ENCODE measurements at places on chromosomes 16 and 17.
A peak's percentile ranks its signal among the peaks of the same experiment; 100 is the strongest.

- no peak for DNase-seq
Measured at GRCh38 chr16:83615141-83615952, 192.4 kb upstream of the HSBP1 start.

- DNase-seq, result no peak
Measured at GRCh38 chr17:57925361-57925990, 29.7 kb downstream of the CUEDC1 start.

- DNase-seq, result peak; percentile 60
Measured at GRCh38 chr17:62064791-62065563, at the start of gene MED13. Gene MED13 (minus strand): TSS chr17:62065278. CDS start chr17:62065205, 73 bp downstream.

- DNase-seq, result no peak
Measured at GRCh38 chr17:50346313-50347116, 589 bp downstream of the XYLT2 start.

- DNase-seq, result no peak
Measured at GRCh38 chr17:74740641-74741387, 3.8 kb downstream of the RAB37 start.

DNA sequence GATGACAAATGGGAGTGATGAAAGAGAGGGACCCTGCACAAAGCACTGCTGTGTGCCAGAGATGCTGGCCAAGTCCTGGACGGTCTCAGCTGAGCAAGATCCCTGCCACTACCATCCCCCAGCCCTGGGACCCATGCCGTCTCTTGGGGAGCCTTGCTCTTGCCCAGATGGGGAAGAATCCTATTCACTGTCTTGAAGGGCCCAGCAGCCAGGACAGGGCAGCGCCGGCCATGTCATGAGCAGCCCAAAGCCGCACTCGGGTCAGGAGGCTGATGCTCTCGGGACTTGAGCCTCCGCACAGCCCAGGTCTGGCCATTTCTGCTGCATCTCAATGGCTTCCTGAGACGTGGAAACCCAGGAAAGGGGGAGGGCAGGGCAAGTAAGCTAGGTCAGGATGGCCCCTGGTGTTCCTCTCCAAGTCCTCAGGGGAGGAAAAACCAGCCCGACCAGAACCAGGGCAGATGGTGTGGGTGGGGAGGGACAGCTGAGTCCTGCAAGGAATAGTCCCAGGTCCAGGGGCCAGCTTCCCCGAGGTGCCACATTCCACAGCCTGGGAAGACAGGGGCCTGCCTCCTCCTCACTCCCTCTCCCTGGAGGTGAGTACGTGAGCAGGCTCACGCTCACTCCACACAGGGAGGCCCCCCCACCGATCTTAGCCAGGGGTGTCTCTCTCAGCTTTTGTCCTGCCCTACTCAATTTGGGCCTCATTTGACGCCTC lies 7.8 kb upstream of the KRT19 start:
- no peak for DNase-seq

GRCh38 chr16:65125871-65126270 lies 4.0 kb upstream of the CDH11 start:
- DNase-seq, result no peak

DNA sequence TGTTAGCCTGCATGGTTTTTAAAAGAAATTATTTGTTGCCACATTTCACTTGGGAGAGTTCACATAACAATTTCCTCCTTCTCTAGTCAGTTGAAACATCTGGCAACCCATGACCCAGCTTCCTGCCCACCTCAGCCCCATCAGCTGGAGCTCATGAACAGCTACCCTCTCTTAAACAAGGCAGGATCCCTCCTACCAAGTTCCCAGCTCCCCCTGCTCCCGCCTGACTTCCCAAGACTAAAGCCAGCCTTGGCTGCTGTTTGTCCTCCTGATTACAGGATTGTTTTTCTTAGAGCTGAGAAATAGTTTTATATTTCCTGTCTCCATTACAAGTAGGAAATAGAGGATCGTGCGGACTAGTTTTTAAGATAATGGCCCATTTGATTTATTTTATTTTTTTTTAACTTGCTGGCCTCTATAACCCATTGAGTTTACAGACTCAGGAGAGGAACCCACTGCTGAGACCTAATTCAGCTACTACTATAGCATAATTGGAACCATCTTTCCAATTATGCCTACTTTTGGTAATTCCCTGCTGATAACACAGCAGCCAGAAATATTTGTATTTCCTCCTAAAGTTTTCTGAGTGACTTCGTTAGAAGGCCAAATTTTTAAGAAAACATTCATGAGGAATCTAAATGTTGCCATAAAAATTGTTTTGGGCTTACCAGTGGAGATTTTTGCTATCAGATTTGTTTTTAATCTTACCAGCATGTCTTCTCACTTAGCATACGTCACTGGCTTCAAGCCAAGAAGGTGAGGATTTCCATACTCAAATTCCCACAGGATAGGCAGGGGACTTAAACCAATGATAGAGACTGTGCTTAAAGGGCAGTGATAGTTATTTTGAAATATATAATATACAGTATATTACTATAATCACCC lies 90.0 kb downstream of the ELAC2 start:
- no peak for DNase-seq

- no peak for DNase-seq
Measured at GRCh38 chr16:54862529-54862928, 68.1 kb upstream of the IRX5 start.

DNA sequence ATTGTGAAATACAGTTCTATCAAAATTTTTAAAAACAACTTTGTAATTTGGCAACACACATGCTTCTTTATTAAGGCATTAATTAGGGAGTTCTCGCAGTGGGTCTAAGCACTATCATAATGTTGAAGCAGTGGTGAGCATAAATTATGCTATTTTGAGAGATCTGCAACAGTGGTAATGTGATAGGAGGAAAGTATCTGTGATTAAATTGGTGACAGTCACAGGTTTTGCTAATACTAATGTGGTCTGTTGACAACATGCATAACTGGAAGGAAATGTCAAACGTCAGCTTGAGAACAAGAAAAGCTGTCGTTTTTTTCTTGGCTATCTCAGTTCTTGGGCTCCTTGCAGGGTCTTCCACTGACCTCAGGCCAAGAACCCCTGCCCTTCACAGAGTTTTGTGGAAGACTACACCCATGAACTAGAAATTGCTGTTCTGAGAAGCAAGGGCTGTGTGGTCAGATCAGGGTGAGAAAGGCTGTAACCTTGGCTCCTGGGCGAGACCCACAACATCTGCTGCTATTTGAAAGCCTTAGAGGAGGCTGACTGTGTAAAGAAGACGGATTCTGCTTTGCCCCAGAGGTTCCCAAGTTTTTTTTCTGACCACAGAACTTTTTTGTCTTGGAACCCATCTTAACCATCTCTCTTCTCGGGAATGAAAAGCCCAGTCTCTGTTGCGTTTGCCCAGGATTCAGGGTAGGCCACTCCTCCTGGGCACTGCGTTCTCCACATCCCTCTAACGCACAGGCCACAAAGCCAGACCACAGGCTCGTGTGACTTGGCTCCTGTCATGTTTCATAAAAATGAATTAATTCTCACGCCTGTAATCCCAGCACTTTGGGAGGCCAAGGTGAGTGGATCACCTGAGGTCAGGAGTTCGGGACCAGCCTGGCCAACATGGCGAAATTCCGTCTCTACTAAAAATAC lies 13.9 kb downstream of the ATP2A1 start:
- DNase-seq, result no peak

DNA sequence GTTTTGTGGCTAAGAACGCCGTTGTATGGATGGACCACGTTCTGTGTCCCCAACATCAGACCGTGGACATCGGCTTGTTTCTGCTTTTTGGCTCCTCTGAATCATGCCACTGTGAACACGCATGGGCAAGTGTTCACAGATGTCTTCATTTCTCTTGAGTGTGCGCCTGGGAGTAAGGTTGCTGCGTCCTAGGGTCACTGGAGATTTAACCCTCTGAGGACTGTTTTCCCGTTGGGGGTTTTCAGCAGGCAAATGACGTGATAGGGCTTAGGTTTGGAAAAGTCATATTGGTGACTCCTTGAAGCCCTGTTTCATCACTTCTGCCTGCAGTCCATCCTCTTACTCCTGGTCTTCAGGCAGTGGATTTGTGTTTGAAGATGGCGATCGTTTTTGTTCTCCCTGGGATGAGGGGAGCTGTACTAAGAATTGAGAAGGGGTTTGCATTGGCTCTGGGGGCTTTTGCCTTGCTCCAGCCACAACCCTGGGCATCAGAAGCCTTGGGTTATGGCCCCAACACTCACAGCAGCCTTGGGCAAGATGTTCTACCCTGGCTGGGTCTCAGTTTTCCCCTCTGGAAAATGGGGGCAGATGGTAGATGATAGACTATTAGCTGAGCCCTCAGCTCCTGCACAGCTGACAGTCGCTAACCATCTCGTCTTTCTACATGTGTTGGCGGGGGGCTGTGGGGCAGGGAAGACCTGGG lies 67.2 kb upstream of the CIBAR2 start:
- no peak for DNase-seq

GRCh38 chr17:9860851-9861250 lies 35.1 kb downstream of the GLP2R start:
- no peak for DNase-seq

DNA sequence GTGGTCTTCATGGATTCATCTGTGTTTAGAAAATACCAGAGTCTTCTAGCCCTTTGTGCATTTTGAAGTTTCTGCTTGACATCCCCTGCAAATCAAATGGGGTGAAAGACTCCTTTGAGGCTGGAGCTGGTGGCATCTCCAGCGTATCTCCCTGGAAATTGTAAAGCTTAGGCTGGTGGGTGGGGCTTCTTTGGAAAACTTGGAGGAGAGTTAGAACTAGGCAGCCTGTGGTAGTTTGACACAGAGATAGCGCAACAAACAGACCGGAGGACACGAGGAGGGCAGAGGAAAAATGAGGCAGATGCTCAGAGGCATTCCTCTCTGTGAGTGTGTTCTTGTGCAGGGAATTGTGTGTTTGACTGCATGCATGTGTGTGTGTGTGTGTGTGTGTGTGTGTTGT lies 116.3 kb downstream of the IRX5 start:
- DNase-seq, result no peak

GRCh38 chr17:38464723-38465390 lies 36.6 kb downstream of the ARHGAP23 start:
- no peak for DNase-seq

DNA sequence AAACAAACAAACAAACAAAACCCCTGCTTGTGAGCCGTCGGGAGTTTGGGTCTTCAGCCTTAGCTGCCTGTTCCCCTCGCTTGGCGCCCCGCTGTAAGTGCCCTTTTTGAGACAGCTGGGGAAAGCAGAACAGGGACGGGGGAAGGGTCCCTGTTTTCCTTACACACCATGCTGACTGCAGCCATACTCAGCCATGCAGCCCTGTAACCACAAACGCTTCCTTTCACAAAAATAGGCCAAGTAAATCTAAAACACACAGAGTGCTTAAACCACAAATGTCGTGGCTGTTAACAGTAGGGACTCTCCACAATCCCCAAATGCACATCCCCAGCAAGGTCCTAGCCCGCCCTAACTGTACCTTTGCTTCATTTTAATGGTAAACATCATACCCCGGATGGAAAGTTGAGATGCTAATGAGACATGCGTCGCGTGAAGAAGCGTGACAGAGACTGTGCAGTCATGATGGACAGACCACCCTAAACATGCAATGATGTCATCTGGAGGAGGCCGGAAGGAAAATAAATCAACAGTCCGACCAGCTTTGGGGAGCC lies 129.9 kb downstream of the MGAT5B start:
- DNase-seq, result peak; percentile 92

DNA sequence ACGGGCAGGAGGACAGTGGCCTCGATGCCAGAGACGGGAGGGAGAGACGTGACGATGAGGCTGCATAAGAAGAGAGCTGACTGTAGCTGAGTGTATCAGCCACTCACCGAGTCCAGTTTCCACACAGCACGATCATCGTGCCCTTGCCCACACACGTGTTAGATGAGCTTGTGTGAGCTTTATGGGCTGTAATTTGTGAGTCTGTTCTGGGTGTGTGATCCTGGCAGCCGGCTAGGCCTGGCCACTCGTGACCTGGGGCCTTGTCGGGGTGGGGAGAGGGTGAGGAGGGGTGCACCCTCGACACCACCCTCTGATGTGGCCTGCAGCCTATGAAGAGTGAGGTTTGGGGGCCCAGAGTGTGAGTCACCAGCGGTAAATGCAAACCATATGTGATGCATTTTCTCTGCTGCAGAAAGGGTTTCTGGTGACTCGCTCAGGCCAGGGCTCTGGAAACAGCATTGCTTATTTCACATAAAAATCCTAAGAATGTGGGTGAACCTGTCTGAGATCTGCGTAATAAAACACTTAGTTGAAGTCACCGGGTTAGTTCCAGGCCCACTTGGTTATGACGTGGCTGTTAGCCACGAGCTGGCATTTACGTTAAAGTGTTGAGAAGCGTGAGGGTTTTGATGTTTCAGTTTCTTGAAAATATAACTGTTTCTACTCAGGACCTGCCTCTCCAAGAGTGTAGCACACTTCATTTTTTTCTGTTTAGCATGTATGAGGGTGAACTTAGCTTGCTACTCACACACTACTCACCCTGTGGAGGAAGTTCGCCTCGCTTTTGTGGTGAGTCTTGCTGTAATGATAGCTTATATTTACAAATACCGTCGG lies 4.2 kb downstream of the METRNL start:
- peak; percentile 58 for DNase-seq

GRCh38 chr17:66354981-66355380 lies 52.6 kb downstream of the PRKCA start:
- DNase-seq, result no peak

DNA sequence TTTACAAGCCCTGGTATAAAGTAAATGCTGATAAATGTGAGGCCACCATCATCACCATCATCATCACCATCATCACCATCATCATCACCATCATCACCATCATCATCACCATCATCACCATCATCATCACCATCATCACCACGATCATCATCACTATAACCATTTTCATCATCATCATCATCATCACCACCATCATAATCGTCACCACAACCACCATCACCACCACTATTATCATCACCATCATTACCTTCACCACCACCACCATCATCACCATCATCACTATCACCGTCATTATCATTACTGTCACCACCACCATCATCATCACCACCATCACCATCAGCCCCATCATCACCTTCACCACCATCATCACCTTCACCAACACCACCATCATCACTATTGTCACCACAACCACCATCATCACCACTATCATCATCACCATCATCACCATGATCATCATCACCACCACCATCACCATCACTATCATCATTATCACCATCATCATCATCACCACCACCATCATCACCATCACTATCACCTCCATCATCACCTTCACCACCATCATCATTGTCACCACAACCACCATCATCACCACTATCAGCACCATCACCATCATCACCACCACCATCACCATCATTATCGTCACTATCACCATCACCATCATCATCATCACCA lies 16.6 kb upstream of the ZNF469 start:
- DNase-seq, result no peak

- DNase-seq, result no peak
Measured at GRCh38 chr17:77085926-77086432, 54.8 kb upstream of the SEC14L1 start.

DNA sequence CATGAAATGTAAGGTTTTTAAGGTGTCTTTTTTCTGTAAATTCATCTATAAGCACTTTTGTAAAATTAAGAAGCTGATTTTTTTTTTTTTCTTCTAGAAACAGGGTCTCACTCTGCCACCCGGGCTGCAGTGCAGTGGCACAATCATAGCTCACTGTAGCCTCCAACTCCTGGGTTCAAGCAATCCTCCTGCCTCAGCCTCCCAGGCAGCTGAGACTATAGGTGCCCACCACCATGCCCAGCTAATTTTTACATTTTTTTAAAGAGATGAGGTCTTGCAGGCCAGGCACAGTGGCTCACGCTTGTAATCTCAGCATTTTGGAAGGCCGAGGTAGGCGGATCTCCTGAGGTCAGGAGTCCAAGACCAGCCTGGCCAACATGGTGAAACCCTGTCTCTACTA lies 4.5 kb upstream of the CYB5B start:
- no peak for DNase-seq

- no peak for DNase-seq
Measured at GRCh38 chr16:68276223-68276622, 11.9 kb downstream of the SLC7A6 start.
